Epithelial cell of esophagus (primary cell): ENCODE measurements at places on chromosomes 16 and 17.
A peak's percentile ranks its signal among the peaks of the same experiment; 100 is the strongest.

DNA sequence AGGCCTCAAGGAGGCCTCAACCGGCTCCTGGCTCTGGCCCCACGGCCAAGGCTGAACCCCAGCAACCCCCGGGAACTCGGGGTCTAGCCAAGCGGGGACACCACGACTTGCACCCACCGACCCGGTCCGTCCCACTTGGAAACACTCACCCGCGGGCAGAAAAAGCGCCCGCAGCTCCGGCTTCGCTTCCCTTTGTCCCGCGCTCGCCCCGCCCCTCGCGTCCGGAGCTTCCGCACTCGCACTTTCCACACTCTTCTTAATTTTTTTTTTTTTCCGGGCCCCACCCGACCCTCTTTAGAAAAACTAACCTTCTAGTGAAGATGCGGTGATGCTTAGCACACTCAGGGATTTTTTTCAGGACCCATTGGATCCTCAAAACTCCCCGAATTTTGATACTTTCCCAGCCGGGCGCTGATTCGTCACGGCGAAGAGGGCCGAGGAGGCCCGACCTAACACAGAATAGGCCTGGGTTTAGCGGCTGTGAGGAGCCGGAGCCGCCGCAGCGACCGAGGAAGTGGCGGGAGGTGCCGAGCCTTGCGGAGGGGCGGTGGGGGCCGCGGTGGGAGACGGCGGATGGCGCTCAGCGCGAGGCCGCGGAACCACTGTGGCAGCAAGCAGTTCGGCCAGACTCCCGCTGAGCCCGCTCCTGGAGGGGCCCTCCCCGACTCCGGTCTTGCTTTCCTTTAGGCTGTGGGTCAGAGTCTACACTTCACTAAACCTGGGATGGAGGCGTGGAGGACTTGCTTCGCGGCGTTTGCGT, at the start of gene SMARCE1:
Gene SMARCE1 (minus strand): TSS at position 195 of the 760 bp plus-strand sequence. CDS start 2,016 bp downstream, outside the sequence.
- peak; percentile 72 for DNase-seq

DNA sequence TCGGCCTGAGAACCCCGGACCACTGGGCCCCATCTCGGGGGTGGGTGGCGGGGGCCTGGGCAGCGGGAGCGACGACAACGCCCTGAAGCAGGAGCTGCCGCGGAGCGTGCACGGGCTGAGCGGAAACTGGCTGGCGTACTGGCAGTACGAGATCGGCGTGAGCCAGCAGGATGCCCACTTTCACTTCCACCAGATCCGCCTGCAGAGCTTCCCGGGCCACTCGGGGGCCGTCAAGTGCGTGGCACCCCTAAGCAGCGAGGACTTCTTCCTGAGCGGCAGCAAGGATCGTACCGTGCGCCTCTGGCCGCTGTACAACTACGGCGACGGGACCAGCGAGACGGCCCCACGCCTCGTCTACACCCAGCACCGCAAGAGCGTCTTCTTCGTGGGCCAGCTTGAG, 8.9 kb upstream of the SERPINF2 start:
- no peak for DNase-seq

- peak; percentile 79 for DNase-seq
Observed at GRCh38 chr17:78839235-78839761, 1.3 kb downstream of the USP36 start.

GRCh38 chr17:64209983-64210382, 53.1 kb downstream of the TEX2 start:
- DNase-seq, result peak; percentile 89

DNA sequence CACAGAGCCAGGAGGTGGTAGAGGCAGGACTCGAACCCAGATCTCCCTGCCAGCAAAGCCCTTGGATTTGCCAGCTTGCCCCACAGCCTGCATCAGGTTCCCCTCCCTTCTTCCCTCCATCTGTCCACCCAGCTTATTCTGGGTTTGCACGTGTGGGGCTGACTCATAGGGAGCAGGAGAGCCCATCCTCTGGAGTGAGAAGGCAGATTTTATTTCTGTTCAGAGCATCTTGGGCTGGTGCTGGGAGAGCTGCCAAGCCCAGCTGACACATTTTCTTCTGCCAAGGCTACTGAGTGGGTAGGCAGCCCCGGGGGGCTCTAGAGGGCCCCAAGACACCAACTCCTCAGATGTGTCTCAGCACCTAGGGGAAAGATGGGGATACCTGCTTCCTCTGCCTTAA, 106.3 kb upstream of the CRHR1 start:
- no peak for DNase-seq

DNA sequence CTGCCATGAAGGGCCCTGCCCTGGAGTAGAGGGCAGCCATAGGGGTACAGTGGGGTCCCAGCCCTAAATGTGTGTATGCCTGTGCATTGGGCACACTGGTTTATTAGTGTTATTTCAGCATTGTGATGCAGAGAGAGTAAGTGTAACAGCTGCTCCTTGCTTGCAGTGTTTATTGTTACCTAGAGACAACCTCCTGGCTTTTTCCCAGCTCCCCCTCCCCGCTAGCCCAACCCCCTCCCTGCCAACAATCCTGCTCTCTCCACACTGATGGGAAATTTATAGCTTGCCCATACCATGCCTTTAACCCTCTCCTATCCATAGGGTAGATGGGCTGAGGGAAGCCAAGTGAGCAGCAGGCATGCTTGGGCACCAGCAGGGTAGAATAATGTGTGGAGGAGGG, 51.3 kb downstream of the NEUROD2 start:
- DNase-seq, result no peak

GRCh38 chr17:35641032-35641431, 53.9 kb downstream of the AP2B1 start:
- no peak for DNase-seq

- no peak for DNase-seq
Observed at GRCh38 chr16:15819046-15819445, 37.8 kb downstream of the MYH11 start.

DNA sequence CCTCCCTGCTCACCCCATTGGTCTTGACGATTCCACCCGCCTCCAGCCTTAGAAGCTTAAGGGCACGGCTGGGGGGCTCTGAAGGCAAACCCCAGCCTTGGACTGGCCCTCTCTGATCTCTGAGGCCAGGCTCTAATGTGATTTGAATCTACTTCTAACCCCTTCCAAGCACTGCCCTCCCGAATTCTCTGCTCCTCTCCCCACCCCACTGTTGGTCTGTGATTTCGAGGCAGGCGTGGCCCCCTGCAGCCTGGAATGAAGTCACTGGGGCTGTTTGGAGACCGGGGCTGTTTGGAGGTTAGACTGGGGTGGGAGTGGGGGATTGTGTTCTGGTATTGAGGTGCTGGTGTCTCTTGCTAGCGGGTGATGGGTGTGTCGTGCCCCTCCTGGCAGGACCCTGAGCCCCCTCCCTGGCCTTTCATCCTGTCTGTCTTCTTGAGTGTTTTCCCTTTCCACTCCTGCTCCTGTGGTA, 2.2 kb downstream of the GRB7 start:
- DNase-seq, result peak; percentile 79

DNA sequence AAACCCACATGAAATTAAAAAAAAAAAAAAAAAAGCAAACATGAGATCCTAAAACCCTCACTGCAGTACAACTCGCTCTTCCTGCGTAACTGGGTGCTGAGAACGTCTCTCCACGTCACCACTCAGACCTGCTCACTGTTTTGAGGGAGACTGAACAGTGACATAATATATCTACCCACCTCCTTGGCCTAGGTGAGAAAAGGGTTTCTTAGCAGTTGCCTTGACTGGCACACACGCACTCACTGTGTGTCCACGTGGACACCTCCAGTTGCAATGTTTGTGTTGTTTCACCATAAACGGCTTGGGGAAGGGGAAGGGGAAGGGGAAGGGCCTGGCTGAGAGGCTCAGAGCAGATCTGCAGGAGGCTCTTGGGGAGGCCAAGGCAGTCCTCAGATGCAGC, 32.0 kb downstream of the FANCA start:
- no peak for DNase-seq

DNA sequence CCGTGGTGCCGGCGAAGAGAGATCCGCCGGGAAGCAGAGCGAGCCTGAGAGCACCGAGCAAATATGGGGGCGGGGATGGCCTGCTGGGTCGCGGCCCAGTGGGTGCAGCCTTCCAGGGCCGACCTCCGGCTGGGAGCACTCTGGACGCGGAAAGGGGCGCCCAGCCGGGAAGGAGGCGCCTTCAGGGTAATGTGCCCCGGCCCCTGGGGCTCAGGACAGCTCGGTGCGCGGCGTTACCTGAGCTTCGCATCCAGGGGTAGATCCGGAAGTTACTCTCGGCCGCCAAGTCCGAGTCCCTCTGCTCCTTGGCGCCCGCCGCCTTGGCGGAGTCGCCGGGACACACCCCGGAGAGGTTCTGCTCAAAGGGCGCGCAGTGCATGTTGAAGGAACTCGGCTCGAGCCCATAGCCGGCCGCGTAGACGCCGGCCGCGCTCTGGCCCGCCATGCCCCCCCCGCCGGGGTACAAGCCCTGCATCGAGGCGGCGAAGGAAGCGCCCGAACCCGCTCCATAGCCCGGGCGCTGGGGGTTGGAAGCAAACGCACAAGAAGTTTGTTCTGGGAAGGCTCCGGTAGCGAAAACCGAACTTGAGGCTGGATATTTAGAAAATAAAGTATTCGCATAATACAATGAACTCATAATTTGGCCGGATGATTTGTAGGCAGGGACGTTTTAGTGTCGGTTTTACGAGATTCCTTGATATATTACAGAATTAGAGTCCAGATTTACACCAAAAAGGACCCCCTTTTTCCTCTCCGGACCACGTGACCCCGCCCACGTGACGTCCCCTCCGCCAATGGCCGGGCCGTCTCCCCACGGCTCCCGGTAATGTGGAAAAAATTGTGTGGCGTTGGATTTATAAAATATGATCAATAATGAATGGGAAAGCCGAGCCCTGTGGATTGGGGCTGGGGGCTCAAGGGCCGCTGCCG, at the start of gene HOXB7:
Gene HOXB7 (minus strand): TSS at position 736 of the 930 bp plus-strand sequence. CDS start 99 bp downstream, at position 637.
- no peak for DNase-seq

- no peak for DNase-seq
Observed at GRCh38 chr16:10806698-10807097, 11.9 kb downstream of the TVP23A start.

DNA sequence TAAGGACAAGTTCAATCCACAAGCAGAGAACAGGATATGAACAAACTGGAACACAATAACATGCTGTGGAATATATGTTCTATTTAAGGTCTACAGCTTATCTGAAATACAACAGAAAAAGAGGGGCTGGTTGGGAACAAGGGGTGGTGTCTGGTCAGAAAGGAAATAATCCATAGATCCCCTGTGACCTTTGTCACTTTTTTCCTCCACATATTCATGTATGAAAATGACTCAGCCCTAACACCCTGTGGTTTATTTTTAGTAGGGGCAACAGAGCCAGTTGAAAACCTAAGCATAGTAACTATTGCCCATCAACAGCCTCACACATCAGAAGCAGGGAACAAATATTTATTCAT, 12.3 kb upstream of the SPAG9 start:
- no peak for DNase-seq

DNA sequence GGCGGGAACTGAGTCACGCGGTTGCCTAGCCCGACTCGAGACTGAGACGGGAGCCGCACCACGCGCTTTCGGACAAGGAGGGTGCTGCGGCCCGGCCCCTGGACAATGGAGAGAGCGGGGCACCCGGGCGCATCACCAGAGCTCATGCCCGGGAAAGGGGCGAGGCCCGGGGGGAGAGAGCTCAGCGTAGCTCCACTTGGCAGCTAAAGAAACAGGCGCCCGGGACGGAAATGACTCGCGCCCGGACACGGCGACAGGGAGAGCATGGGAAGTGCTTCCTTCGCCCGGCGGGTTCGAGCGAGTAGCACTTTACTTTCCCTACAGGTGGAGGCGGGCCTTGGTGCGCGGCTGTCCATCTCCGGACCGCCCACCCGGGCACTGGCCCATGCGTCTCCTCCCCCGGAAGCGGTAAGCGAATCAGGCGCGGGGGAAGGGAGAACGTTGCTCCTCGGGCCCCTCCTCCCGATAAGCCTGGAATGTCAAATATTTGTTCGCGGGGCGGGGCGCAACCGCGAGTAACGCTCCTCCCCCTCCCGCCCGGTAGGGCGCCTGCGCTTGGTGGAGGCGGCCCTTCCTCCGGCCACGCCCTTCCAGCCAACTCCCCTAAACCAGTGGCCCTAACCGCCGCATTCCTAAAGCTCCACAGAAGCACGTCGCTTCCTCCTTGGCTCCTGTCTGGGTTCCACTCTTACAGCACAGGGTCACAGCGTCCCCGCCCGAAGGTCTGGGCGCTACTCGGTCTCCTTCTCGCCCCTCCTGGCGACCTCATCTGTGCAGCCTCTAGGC, 1.5 kb upstream of the ESRP2 start:
- DNase-seq, result peak; percentile 99

DNA sequence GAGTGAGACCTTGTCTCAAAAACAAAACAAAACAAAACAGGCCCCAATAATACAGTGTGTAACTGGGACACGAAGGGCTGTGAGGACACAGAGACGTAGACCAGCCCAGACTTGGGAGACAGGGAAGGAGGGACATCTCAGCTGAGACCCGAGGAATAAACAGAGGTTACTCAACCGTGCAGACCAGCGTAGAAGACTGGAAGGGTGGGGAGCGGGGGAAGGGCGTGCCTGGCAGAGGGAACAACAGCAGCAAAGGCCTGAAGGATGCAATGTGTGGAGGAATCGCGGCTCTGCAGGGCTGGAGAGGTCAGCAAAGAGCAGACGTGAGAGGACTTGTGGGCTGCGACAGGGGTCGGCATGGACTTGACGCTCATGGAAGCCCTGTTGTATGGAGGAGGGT, 11.6 kb upstream of the CES4A start:
- DNase-seq, result no peak

- peak; percentile 99 for DNase-seq
Observed at GRCh38 chr16:19138601-19139000, 24.8 kb downstream of the ITPRIPL2 start.

DNA sequence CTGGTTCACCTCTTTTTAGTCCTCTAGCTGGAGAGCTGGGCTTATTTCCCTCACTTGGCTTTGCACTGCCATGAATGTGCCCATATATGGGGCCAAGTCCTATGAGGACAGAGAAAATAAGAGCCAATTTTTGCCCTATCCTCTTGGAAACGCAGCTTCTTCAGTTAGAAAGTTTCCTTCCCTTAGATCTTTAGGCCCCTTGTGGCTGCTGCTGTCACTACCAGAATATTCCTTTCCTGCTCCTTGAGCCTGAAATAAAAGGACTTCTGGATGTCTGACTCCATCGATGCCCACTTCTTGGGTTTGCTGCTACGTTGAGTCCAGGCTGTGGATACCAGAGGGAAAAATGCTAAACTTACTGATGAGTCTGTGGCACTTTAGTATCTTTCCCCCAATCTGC, 487.1 kb downstream of the GRIN2A start:
- DNase-seq, result no peak

DNA sequence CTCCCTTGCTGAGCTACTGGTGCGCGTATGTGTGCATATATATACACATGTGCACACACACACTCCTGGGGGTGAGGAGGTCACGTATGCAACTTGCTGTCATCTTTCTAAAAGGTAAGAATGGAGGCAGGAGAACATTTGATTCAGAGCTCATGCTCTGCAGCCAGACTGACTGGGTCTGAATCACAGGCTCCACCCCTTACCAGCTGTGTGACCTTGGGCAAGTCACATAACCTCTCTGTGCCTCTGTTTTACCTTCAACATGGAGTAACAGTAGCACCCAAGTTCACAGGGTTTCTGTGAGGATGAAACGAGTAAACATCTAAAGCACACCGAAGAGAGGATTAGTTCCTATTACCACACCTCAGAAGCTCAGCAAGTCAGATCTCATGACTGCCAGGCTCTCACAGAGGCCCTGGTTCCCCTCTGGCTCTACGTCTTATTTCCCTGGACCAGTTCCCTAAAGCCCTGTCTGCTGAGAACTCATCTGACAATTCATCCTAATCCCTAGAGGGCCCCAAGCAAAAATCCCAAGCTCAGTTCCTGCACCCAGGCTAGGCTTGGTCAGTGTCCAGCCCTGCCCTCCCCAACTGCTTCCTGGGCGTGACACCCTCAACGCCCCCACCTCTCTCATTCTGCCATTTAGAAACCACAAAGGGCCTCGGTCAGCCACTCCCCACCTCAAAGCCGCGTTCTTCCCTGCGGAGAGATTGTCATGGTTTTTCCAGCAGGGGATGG, 28.7 kb downstream of the ABR start:
- DNase-seq, result no peak

GRCh38 chr17:40497695-40498094, 3.7 kb downstream of the TNS4 start:
- peak; percentile 81 for DNase-seq
